Right renal pelvis (tissue), 4 donors: ENCODE measurements at places on chromosomes 2 and 18. TPM values are rescaled to one million over a fixed set of nuclear protein-coding genes. Genes with fewer than 3 reads are reported as not detected.

Gene TMX3
- 66.6 TPM for polyA plus RNA-seq

Gene NXPH2
- polyA plus RNA-seq: 5.5 TPM

Gene HRH4
- polyA plus RNA-seq: 0.06 TPM

Gene CCBE1
- polyA plus RNA-seq: 29.6 TPM

Gene TCF7L1
- 51.3 TPM for polyA plus RNA-seq

Gene PIEZO2
- 17.8 TPM for polyA plus RNA-seq

Gene CXCR4
- polyA plus RNA-seq: 53.4 TPM

Gene AQP12B
- polyA plus RNA-seq: 0.31 TPM

Gene TCF23
- 0.79 TPM for polyA plus RNA-seq

Gene SLC4A3
- 8.2 TPM for polyA plus RNA-seq

Gene PRKRA
- 77.1 TPM for polyA plus RNA-seq

Gene ANO7
- polyA plus RNA-seq: 1.7 TPM

Gene FAP
- polyA plus RNA-seq: 13.8 TPM

Gene VSNL1
- polyA plus RNA-seq: 4.9 TPM

Gene CD8B
- 0.77 TPM for polyA plus RNA-seq

Gene CYB5A
- 316 TPM for polyA plus RNA-seq

Gene SPATA3
- not detected for polyA plus RNA-seq

Gene EHD3
- polyA plus RNA-seq: 39.5 TPM

Gene TTC32
- 46.2 TPM for polyA plus RNA-seq

Gene SPP2
- polyA plus RNA-seq: not detected

Gene CABYR
- 6.7 TPM for polyA plus RNA-seq

Gene MOGAT1
- polyA plus RNA-seq: not detected

Gene UGT1A8
- not detected for polyA plus RNA-seq

Gene SULT1C4
- polyA plus RNA-seq: 42.6 TPM

Gene SFT2D3
- not detected for polyA plus RNA-seq

Gene CTAGE1
- 0.06 TPM for polyA plus RNA-seq

Gene CKAP2L
- 13.8 TPM for polyA plus RNA-seq

Gene ASPRV1
- 3.8 TPM for polyA plus RNA-seq

Gene HOXD13
- 0.22 TPM for polyA plus RNA-seq

Gene KHK
- 56.8 TPM for polyA plus RNA-seq

Gene IL36A
- polyA plus RNA-seq: not detected

Gene SRD5A2
- 0.10 TPM for polyA plus RNA-seq

Gene IL1F10
- polyA plus RNA-seq: not detected

Gene INPP5D
- polyA plus RNA-seq: 5.4 TPM

Gene MEIS1
- polyA plus RNA-seq: 104 TPM

Gene TXNDC2
- 0.05 TPM for polyA plus RNA-seq

Gene COL3A1
- 1,392 TPM for polyA plus RNA-seq

Gene MERTK
- 22.2 TPM for polyA plus RNA-seq

Gene MC5R
- 0.16 TPM for polyA plus RNA-seq

Gene DSG3
- not detected for polyA plus RNA-seq

Gene NAT8
- polyA plus RNA-seq: 25.5 TPM
